ENCODE measurements at places on chromosomes 3 and 15.

- DNase-seq, result no peak
These were observed 320.6 kb downstream of the UACA start for GRCh38 chr15:70442616-70443321.

GRCh38 chr15:95138604-95139270 is 907.4 kb downstream of the MCTP2 start:
- no peak for DNase-seq

DNA sequence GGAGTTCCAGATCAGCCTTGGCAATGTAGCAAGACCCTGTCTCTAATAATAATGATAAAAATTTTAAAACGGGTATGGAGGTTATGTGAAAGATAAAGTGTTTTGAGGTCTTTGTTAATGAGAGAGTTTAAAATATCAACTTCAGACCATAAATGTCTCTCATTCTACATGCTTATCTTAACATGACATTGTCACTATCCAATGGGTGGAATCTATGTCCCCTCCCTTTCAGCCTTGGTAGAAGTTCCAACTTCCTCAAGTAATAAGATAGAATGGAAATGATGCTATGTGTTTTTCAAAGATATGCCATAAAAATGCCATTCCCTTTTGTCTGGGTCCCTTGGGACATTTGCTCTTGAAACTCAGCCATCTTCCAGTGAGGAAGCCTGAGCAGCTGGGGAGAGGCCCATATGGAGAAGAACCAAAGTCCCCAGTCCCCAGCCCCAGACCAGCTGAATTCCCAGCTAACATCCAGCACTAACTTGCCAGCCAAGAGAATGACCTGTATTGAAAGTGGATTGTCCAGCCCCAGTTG is 17.0 kb downstream of the RPSA start:
- DNase-seq, result no peak

DNA sequence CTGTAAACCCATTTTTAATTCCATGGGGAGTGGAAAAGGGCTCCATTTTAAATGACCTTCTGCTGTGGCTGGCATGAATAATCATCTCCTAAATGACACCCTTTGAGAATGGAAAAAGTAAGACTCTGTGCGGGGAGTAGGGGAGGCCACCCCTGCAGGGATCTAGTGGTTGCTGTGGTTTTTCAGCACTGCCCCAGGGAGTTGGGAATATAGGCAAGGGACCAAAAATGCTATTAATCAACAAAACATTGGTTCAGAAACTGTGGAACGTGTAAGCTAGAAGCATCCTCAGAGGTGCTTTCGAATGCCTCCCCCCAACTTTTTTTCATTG is 30.1 kb upstream of the ADAMTS7 start:
- no peak for DNase-seq

- no peak for DNase-seq
These were observed 16.9 kb upstream of the SPATA12 start for GRCh38 chr3:57043518-57043917.

DNA sequence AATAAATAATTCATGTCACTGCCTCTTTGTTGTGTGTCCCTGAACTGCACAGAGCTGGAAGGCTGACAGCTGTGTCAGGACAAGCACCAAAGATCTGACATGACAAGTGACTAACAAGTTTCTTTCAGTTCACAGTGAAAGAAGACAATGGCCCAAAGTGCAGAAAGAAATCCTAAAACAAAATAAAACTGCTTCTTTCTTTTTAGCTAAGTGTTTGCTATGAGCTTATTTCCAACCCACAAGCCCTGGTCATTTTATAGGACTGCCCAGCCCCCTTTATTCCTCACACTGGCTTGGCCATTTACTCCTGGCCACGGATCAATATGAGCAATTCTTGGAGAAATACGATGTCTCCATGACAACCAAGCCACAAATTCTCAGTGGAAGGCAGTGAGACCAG is 238.5 kb downstream of the WDR72 start:
- DNase-seq, result no peak

DNA sequence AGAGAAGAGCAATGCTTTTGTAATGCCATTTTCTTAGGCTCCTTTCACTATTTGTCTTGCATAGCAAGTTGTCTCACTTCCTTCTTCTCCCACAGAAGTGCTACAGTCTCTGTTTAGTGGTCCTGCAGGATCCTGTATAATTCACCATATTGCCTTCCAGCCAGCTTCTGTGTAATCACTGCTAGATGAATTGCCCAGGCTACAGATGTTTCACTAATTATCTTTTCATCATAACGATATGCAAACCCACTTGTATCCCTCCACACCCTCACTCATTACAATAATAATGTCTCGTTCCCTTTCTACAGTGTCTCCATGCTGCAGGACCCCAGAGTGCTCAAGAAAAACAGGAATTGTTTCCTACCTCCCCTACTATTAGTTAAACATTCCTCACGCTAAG is 402.9 kb downstream of the TBL1XR1 start:
- no peak for DNase-seq

DNA sequence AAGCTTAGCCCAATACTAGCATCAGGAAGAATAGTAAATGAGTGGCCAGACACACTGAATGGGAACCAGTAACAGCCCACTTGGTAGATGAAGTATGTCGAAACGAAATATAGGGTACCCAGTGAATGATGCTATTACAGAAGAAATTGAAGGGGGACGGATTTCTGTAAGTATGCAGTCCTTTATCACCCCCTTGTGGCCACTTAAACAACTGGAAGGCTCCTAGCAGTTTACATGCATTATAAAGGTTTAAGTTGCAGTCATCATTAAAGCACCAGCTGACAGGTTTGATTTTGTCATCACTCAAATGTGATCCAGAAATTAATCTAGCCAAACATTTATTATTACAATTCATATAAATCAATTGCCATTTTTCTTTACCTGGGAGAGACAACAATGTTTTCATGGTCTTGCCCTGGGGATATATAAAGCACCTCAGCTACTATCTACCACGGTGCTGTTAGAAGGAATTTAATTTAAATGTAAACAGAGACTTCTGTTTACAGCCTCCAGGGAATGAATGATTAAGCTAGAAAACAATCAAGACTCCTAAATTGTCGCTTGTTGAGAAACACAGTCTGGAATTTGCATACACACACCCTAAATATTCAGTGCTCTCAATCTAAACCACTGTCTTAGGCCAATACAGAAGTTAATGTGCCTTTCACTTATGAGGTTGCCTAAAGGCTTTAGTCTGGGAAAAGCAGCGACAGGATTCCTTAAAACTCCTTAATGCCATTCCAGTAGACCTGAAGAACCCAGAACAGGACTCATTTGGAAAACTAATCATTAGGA is 7.8 kb downstream of the EIF1B start:
- peak; percentile 48 for DNase-seq

- DNase-seq, result no peak
These were observed 606 bp upstream of the CD96 start for GRCh38 chr3:111541391-111541790.

- DNase-seq, result no peak
These were observed 1.3 kb downstream of the SCN5A start for GRCh38 chr3:38648024-38648658.

- DNase-seq, result no peak
These were observed 22.5 kb downstream of the LRRC28 start for GRCh38 chr15:99273801-99274200.

DNA sequence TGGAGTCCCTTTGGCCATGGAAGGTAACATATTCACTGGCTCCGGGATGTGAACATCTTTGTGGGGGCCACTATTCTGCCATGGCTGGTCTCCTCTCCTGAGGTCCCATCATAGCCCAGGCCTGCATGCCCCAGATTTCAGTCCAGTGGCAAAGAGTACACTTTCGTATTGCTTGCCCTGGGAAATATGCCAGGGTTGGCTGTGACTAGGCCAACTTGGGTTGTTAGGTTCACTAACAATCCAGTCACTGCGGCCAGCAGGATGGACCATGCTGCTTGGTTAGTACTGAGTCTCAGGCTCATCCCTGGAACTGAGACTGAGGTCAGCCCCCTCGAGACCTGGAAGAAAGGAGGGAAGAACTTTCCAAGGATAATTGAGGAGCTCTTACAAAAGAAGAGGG is 9.8 kb upstream of the EEFSEC start:
- no peak for DNase-seq

DNA sequence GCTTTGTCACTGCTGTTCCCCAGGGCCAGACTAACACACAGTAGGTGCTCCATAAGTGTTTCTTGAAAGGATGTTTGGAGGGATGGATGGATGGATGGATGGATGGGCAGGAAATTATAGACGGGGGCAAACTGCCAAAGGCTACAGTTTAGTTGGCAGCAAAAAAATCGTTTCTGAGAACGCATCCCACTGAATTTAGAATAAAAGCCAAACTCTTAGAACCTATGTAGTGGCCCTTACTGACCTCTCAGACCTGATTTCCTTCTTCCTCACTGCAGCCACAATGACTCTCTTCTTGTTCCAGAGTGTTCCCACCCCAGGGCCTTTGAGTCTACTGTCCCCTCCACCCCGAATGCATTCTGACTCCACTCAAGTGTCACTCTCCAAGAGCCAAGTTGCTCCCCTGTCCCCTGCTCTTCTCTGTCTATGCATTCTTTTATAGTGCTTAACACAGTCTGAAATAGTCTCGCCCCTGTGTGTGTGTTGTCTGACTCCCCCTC is 5.2 kb upstream of the GATA2 start:
- no peak for DNase-seq

DNA sequence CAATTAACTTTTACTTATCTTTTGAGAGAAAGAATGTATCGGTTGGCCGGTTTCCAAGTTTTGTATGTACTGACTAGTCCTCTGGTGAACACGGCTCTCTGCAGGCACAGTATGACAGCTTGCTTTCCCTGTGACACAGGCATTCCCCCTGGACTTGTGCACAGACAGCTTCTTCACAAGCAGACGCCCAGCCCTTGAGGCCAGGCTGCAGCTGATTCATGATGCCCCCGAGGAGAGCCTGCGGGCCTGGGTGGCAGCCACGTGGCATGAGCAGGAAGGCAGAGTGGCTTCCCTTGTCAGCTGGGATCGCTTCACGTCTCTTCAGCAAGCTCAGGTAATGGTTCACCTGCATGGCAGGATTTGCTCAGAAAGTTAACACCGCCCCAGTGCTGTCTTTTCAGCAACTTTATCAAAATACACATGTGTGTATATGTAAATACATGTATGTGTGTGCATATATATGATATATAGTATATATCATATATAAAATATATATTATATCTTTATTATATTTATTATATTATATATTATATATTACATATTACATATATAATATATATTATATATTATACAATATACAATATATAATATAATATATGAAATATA is 25.5 kb downstream of the FAN1 start:
- peak; percentile 18 for DNase-seq

DNA sequence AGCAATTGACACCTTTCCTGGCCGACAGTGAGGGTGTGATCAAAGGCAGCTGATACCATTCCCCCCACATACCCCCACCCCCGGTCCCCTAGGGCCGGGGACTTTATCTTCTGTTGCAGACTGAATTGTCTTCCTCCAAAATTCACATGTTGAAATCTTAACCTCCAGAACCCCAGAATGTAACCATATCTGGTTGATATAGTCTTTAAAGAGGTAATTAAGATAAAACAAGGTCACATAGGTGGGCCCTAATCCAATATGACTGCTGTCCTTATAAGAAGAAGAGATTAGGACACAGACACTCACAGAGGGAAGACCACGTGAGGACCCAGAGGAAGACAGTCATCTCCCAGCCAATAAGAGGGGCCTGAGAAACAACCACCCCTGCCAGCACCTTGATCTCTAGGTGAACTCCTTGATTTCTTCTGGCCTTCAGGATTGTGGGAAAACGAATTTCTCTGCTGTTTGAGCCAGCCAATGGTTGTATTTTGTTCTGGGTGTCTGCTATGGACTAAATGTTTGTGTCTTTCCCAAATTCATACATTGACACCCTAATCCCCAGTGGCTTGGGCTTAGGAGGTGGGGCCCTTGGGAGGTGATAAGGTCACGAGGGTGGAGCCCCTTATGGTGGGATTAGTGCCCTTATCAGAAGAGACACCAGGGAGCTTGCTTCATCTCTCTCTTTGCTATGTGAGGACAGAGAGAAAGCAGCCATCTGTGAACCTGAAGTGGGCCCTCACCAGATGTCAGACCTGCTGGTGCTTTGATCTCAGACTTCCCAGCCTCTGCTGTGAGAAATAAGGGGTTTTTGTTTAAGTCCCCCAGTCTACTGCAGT is 144.0 kb downstream of the CHSY1 start:
- no peak for DNase-seq

- no peak for DNase-seq
These were observed 5.3 kb downstream of the BCL2L10 start for GRCh38 chr15:52107238-52107637.

GRCh38 chr3:169044331-169045113 is 619.0 kb downstream of the MECOM start:
- peak; percentile 38 for DNase-seq

- no peak for DNase-seq
These were observed 16.9 kb upstream of the MEX3B start for GRCh38 chr15:82062479-82063454.

- DNase-seq, result peak; percentile 74
These were observed 45.4 kb downstream of the SSR3 start for GRCh38 chr3:156509189-156510174.

- DNase-seq, result no peak
These were observed 2.1 kb downstream of the DZIP1L start for GRCh38 chr3:138113326-138113725.

- DNase-seq, result no peak
These were observed 4.1 kb downstream of the CD80 start for GRCh38 chr3:119555309-119555735.

DNA sequence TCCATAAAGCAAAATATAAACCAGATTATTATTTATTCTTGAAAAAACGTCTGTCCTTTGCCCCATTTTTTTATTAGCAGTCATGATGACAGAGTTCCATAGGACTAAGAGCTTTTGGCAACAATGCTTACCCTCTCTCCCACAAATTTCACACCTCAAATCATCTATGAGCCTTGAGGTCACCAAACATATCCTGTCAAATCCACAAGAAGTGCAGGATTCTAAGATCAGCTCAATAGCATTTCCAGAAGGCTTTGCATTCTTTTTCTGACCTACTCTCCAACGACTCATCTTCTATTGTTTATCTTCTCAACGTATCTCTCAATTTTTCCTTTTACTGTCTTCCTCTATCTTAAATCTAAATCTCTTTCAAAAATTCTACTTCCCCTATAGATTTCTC is 619.1 kb upstream of the BCHE start:
- DNase-seq, result no peak

GRCh38 chr15:96361309-96362010 is 31.0 kb downstream of the NR2F2 start:
- no peak for DNase-seq

- no peak for DNase-seq
These were observed 8.8 kb upstream of the B3GNT5 start for GRCh38 chr3:183244219-183244618.

GRCh38 chr3:29011966-29012365 is 268.9 kb upstream of the RBMS3 start:
- no peak for DNase-seq

Data from AG20443 (cell line).